T-helper 17 cell (primary cell): ENCODE measurements at places on chromosomes 12 and 14.

DNA sequence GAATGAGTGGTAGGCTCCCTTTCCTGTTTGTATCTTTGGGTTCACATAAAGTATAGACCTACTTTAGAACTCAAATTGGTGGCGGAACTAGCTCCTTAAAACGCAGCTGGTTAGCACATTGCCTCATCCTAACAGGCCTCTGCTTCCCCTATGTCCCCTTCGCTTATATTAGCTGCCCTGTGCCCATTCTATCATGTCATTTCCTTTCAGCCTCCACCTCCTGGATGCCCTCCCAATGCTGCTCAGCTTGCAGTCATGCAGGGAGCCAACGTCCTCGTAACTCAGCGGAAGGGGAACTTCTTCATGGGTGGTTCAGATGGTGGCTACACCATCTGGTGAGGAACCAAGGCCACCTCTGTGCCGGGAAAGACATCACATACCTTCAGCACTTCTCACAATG, 3.5 kb downstream of the DAZAP2 start:
- peak overlapping the region; percentile 87 for H3K27ac ChIP-seq
- H3K4me3 ChIP-seq = peak overlapping the region; percentile 68
- peaks cover 5% of the 10 kb centered on the region for H3K36me3 ChIP-seq
- no peak for DNase-seq
- no peaks in the 10 kb centered on the region for H3K27me3 ChIP-seq
- peaks cover 50% of the 10 kb centered on the region for H3K4me1 ChIP-seq

DNA sequence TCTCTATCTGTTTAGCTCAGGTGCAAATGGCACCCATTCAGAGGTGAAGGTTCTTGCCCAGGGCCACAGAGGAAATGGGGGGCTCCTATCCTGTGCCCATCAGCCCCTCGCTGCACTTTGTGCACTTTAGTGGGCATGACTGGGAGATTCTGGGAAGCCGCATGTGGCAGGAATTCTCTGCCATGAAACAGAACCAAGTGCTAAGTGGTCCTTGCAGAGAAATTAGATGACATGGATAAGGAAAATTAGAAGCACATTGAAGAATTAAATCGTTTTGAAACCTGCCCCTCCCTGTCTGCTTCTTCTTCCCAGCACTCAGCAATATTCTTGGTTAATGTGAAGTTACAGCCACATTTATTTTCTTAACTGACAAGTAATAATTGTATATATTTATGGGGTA, 185.2 kb upstream of the RTL1 start:
- no peak for DNase-seq
- H3K36me3 ChIP-seq = no peaks in the 10 kb centered on the region
- no peaks in the 10 kb centered on the region for H3K4me1 ChIP-seq
- H3K4me3 ChIP-seq = no peak overlapping the region
- H3K27ac ChIP-seq = peak overlapping the region; percentile 43

DNA sequence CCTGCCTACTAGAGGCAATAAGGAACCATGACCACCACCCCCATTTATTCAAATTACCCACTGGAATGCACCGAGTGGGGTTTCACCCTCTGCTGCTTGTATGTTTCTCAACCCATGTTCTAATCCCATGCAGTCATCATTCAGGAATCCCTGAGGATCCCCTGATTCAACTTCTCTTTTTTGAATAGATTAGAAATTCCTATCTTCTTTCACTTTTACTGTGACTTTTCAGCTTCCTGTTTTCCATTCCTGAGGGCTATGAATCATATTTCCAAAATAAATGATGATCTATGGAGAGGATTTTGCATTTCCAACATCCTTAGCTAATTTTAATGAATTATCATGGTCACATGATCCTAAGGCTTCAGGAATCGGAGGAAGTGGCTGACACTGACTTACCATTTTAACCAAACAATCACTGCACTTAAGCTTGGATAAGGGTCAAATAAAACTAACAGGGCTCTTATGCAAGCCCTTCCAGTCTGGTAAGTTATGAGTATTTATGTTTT, 19.4 kb upstream of the P2RX4 start:
- H3K27me3 ChIP-seq = no peaks in the 10 kb centered on the region
- H3K4me1 ChIP-seq = peaks cover 5% of the 10 kb centered on the region

GRCh38 chr14:100222224-100223093, 16.5 kb upstream of the YY1 start:
- H3K36me3 ChIP-seq = no peaks in the 10 kb centered on the region
- H3K27ac ChIP-seq = no peak overlapping the region
- peaks cover 21% of the 10 kb centered on the region for H3K4me1 ChIP-seq
- no peak overlapping the region for H3K4me3 ChIP-seq
- no peak for DNase-seq

DNA sequence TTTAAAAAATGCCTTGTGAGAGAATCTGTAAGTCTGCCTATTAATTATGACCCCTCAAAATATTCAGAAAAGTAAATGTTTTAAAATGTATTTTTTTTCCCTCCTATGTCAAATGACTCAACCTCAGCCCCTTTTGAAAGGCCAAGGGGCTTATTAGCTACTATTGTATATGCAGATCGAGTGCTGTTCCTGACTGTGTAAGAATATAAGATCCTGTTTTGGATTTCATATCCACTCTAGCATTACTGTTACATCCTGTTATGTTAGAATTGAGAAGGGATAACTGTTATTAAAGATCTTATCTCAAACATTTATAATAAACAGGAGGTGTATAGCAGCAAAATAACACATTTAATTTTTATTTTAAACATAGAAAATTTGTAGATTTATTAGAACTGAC, 46.6 kb upstream of the TPH2 start:
- H3K27me3 ChIP-seq = no peaks in the 10 kb centered on the region
- peak overlapping the region; percentile 67 for H3K27ac ChIP-seq
- H3K36me3 ChIP-seq = peaks cover 11% of the 10 kb centered on the region
- peaks cover 16% of the 10 kb centered on the region for H3K4me1 ChIP-seq

GRCh38 chr12:57939291-57939690, 2.1 kb upstream of the ATP23 start:
- peaks cover 42% of the 10 kb centered on the region for H3K4me1 ChIP-seq
- no peak for DNase-seq
- H3K36me3 ChIP-seq = no peaks in the 10 kb centered on the region
- H3K27me3 ChIP-seq = no peaks in the 10 kb centered on the region
- H3K27ac ChIP-seq = no peak overlapping the region
- H3K4me3 ChIP-seq = no peak overlapping the region

DNA sequence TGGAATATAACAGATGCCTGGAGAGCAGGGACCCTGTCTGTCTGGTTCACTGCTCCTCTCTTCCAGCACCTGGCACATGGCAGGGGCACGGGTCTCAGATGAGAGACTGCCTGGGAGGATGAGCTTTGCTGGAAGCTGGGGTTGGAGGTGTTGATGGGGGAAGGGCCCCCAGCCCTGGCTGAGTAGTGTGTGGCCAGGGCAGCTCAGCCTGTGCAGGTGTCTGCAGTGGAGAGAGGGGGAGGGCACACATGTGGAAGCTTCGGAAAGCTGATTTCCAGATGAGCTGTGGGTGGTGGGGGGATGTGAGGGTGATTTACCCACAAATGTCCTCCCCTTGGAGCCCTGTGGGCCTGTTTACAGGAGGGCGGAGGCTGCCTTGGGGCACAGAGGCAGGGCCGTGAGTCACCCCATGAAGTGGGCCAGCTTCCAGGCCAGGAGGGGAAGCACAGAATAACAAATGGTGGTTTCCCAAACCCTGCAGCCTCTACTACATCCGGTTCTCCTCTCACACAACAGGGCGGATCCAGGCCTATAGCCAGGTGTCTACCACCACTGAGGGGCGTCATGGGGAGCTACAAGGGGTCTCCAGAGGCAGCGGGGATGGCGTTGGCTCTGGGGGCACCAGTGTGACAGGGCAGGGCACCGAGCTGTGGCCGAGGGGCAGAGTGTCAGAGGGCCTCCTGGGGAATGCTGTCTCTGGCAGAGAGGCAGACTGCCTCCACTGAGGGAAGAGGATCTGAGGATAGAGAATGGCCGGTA, 11.0 kb downstream of the KRT7 start:
- DNase-seq = peak; percentile 35
- H3K4me1 ChIP-seq = peaks cover 32% of the 10 kb centered on the region
- peaks cover 14% of the 10 kb centered on the region for H3K27me3 ChIP-seq

DNA sequence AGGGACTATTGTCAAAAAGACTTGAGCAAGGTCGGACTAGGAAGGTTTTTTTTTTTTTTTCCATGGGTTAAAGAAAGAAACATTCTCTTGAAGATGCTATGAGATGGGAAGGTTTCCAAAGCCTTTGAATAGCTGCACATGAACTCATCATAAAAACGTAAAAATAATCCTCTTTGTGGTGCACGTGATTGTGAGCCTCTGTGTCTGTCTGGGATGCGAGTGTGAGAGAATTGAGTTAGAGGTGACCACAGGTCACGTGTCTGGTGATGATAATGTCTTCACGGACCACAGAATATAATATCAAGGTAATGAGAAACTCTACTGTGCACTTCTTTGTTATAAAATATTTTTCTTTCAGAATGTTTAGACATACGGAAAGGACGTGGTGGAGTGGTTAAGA, 24.3 kb upstream of the ADGRD1 start:
- H3K4me3 ChIP-seq = no peak overlapping the region
- no peak for DNase-seq
- no peak overlapping the region for H3K27ac ChIP-seq
- H3K4me1 ChIP-seq = peaks cover 2% of the 10 kb centered on the region

GRCh38 chr14:63508033-63508432, 35.1 kb downstream of the PPP2R5E start:
- peaks cover 3% of the 10 kb centered on the region for H3K36me3 ChIP-seq
- no peaks in the 10 kb centered on the region for H3K27me3 ChIP-seq
- no peak overlapping the region for H3K4me3 ChIP-seq
- H3K27ac ChIP-seq = no peak overlapping the region

DNA sequence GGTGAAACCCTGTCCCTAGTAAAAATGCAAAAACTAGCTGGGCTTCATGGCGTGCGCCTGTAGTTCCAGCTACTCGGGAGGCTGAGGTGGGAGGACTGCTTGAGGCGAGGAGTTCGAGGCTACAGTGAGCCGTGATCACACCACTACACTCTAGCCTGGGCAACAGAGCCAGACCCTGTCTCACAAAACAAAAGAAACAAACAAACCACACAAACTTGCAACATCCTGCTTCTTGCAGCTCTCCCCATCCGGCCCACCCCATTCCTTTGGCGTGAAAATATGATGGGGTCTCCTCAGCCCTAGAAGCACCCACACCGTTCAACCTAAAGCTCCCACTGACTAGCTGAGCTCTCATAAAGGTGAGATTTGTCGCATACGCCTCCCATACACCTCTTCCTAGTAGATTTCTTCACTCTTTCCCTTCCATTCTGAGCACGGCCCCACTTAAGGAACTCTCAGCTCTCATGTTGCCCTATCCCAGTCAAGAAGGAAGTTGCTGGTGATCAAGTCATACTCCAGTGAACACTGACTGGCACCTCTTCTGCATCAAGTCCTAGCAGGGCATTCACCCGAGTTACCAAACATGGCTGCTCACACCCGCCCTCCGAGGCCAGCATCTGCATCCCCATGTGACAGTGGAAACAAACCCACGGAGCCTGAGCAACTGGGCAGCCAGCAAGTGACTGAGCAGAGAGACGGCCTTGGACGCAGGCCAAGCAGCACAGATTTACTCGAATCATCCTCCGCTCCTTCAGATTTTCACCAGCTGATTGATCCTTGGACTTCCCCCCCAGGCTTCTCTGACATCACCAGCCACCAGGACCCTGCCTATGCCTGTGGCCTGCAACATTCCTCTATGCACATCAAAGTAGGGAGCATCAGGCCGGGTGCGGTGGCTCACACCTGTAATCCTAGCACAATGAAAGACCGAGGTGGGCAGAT, 18.9 kb upstream of the CD27 start:
- DNase-seq = no peak
- H3K27me3 ChIP-seq = no peaks in the 10 kb centered on the region
- no peak overlapping the region for H3K4me3 ChIP-seq
- no peaks in the 10 kb centered on the region for H3K36me3 ChIP-seq

- peaks cover 20% of the 10 kb centered on the region for H3K27me3 ChIP-seq
- H3K4me1 ChIP-seq = no peaks in the 10 kb centered on the region
- no peak overlapping the region for H3K4me3 ChIP-seq
These were observed 14.2 kb downstream of the STON2 start for GRCh38 chr14:81385886-81386285.

DNA sequence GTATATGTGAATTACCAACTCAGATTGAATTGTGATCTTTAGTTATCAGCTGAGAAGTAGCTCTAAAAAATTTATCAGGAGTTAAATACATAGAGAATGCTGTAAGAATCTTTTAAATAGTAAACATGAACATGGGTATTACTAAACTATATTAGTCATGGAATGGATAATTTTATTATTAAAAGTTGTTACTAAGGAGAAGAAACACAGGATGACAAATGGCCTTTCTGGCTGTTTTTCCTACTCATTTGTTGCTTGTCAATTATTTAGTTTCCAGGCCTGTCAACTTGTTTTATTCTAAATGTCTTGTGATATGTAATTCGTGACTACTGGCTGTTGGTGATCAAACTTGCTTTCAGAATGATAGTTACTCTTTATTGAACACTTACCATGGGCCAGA, 58.7 kb downstream of the KTN1 start:
- peaks cover 5% of the 10 kb centered on the region for H3K4me1 ChIP-seq
- peaks cover 3% of the 10 kb centered on the region for H3K36me3 ChIP-seq
- no peak overlapping the region for H3K27ac ChIP-seq
- no peaks in the 10 kb centered on the region for H3K27me3 ChIP-seq
- no peak for DNase-seq

DNA sequence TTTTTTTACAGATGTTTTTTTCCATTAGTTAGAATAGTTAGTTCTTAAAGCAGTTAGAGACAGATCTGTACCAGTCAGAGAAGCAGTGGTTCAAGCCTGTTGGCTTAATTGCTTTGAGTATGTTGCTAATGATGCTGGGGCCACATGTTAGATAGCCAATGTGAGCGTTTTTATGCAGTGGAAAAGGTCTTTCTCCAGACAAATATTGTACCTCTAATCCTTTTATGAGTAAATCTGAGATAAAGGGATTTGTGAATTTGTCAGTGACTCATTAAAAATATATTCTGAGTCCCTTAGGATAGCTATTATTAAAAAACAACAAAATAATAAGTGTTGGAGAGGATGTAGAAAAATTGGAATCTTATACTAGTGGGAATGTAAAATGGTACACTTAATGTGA, 154.2 kb downstream of the MSRB3 start:
- H3K27me3 ChIP-seq = peaks cover 8% of the 10 kb centered on the region
- H3K4me1 ChIP-seq = no peaks in the 10 kb centered on the region
- no peak overlapping the region for H3K27ac ChIP-seq
- H3K36me3 ChIP-seq = no peaks in the 10 kb centered on the region
